ENCODE measurements at places on chromosomes 12 and 14.

GRCh38 chr14:24307575-24308341 lies at the start of gene CIDEB:
Gene CIDEB, minus strand, starts transcription at chr14:24307977. Its CDS starts 119 bp downstream, at chr14:24307858.
- no peak for DNase-seq

DNA sequence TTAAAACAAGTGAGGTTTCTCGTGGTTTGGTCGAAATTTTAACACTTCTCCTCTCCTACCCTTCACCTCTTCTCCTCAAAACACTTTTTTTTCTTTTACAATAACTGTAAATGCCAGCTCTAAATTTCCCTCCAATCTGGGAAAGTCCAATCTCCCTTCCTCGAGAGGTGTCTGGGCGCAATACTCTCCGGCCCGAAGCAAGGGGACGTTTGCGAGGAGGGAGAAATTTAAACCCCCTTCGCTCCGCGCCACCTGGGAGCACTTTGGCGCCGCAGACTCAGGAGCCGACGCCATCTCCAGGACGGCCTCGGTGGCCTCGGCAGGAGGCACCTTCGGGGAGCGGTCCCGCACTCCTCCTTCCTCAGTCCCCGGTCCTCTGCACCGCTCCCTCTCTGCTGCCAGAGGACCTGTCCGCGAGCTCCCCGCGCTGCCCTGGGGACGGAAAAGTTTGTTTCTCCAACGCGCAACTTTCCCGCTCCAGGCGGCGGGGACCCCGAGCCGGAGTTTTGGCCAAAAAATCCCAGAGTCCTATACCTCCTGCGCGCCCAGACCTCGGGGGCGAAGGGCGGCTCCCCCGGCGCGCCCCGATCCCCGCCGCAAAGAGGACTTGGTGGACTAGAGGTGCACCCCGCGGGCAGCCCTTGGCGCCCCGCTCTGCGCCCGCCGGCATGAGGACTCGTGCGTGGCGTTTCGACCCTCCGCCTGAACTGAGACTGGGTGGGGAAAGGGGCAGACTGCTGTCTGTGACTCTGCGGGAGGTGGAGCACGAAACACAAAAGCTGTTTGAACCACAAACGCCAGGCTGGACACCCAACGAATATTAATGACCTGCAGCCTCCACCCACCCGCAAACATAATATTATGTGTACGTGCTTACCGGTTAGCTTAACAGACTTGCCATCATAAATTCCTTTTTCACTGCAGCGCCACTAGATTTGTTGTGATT lies 95.2 kb upstream of the HMGA2 start:
- no peak for DNase-seq

DNA sequence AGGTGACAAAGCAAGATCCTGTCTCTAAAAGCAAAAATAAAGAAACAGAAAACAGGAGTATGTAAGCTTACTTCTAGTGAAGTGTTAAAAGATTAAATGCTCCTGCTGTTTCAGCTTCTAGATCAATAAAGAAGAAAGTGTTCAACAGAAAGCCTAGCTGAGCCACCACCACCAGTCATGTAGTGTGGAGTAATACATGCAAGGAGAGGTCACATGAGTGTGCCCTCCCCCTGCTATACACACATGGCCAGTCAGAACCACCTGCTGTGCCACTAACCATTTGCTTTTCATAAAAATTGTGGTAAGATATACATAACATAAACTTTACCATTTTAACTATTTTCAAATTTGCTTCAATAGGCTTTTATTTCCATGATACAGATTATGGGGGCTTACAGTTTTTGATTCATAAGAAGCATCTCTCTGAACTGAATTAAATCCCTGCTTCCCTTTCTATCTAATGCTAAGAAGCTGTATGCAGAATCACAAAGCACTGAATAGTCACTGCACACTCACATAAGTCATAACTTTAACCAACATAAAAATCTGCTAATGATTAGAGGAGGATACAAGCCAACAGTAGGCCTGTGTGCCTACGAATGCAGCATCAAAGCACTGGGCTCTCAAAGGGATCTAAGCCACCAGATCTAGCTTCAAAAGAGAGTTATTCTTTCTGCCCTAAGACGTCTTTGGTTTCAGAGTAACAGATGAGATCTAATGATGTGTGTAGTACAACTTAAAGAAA lies 515.5 kb downstream of the C12orf50 start:
- DNase-seq: no peak

- DNase-seq: no peak
Observed at GRCh38 chr14:89549381-89550125, 132.5 kb upstream of the FOXN3 start.

- no peak for DNase-seq
Observed at GRCh38 chr12:117967043-117967442, 1.7 kb downstream of the KSR2 start.

GRCh38 chr12:50620109-50620977 lies 115.6 kb downstream of the DIP2B start:
- no peak for DNase-seq

DNA sequence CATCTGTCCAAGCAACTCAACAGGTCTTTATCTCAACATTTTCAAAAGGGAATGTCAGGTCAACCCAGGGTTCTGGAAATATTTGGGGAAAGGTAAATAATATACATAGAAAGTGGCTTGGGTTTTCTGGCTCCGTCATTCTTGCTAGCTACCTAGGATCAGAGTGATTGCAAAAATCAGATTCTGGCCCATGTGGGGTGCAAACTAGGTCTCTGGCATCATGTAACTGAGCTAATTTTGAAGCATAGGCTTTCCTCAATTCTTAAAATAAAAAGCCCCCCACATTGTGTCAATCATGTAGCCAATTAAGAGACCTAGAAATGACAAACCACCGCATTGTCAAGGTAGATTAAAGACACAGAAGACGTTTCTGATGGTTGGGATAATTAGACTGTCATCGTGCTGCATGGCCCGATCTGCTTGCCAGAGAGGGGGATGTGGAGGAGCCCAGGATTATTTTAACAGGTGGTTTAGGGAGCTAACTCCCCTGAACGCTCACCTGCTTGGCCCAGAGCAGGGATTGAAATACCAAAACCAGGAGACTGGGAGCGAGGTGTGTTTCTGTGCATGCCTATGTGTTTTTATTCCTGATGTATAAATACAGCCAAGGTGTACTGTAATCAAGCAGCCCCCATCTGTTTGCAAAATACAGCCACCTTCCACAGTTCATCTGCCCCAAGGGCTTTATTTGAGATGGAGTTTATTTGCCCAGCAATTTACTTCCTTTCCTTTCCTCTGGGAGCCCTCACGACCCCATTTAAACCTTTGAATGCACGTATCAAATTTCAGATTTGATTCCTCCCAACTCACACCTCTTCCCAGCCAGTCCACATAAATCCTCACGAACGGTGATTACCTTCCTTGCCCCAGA lies 189.5 kb downstream of the TTC8 start:
- no peak for DNase-seq

- no peak for DNase-seq
Observed at GRCh38 chr14:55109836-55110235, 19.2 kb upstream of the LGALS3 start.

- peak; percentile 36 for DNase-seq
Observed at GRCh38 chr14:39175445-39176262, 600 bp downstream of the PNN start.

- DNase-seq: no peak
Observed at GRCh38 chr12:9363145-9363544, 154.9 kb upstream of the PZP start.

DNA sequence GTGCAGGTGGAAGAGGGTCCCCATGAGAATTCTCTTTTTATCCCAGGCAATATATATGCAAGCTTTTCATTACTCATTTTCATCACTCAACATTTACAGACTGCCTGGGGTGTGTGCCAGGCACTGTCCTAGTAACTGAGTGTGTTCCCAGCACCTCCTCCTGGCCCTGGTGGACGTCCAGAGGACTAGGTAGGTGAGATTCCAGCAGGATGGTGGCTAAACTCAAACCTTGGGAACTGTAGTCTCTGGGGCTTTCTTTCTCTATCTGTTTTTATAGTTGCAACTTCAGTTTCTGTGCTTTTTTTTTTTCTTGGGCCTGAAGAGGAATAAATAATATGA lies 63.8 kb downstream of the SUSD6 start:
- DNase-seq: no peak

DNA sequence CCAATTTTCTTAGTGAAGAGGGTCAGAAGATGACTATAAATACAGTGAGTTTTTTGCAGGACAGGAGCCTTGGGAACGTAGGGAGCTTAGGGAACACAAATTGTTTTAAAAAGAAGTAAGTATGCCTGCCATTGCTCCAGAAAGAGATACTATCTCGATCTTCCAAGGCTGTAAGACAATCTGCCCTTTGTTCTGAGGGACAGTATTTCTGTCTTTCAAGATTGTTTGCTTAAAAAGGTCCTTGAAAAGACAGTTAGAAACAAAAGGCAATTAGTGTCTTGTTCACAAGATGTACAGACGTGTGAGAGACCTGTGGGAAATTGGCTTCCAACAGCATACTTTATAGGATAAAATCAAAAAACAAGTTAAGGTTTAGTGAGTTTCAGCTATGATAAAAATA lies 321.2 kb upstream of the FAR2 start:
- no peak for DNase-seq

- no peak for DNase-seq
Observed at GRCh38 chr14:55245657-55246268, 25.5 kb upstream of the FBXO34 start.

GRCh38 chr14:58963873-58964597 lies 224.4 kb upstream of the DAAM1 start:
- no peak for DNase-seq

DNA sequence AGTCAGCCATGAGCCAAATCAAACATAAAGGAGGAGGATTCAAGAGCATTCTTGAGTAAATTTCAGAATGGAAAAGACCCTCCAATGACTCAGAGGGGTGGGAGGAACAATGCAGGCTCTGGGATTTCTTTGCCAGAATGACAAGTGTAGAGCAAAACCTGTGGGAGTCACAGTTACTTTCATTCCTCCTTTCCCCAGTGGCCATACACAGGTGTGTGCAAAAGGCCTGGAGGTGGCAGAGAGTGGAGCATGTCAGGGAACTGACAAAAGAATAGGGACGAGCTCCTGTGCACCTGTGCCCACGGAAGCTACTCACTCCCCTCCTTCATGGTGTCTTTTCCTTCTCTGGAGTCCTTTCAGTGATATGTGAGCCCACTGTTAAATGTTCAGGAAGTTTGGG lies 9.4 kb upstream of the CIPC start:
- DNase-seq: no peak

GRCh38 chr14:31939934-31940333 lies 137.2 kb upstream of the ARHGAP5 start:
- no peak for DNase-seq

All from activated CD8-positive, alpha-beta memory T cell treated with anti-CD3 and anti-CD28 coated beads for 48 hours (primary cell).